ENCODE measurements at places on chromosomes 7 and 10.

GRCh38 chr7:55150709-55151451 is 132.1 kb downstream of the EGFR start:
- DNase-seq, result no peak

DNA sequence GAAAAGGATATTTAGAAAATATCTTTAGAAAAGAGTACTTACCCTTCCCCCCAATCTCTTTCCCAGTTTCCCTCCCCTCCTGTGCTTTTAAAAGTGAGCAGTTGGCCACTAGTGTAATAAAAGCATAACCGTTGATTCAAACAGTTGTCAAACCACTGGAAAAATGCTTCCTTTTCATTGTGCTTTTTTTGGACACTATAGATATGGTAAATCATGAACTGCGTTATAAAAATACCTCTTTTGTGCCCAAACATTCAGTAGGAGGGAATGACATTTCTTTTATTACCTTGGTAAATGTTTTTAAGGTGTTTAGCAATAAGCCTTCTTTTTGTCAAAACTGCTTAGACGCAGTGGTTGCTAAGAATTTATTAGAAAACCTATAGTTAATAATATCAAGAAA is 232.4 kb downstream of the SLC25A13 start:
- DNase-seq, result no peak

- peak; percentile 80 for DNase-seq
Measured at GRCh38 chr10:75399461-75400162, 2.0 kb downstream of the ZNF503 start.

DNA sequence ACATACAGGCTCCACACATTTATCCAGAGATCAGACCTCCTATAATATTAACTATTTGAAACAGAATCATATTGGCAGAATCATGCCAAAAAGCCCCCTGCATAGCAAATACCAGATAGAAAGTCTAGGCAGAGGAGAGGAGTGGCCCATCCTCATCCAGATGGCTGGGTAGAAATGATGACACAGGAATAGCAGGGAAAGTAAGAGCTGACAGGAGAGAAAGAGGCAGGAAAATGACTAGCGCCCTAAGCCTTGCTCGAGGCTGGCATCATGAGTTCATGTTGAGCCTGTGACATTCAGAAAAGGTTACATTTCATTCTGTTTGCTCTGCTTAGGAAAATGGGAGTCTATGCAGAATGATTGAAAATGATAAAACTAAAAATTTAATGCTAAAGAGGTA is 27.6 kb downstream of the WIPF3 start:
- no peak for DNase-seq

DNA sequence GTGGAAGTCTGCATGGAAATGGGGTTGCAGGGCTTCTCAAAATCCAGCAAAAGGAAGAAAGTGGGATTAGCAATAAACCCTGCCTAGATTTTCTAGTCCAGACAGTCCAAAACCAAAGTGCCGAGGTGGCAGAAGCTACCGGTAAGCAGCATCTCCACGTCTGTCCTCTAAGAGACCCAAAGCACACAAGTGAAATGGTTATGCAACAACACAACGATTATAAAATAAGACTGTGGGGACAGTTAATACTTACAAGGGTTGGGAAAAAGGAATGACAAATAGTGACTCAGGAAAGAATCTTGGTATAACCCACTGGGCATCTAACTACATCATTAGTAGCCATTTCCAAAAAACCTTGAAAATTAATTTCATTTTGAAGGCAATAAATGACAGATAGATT is 24.7 kb downstream of the CREB3L2 start:
- DNase-seq, result no peak

GRCh38 chr10:124259139-124259825 is 159.4 kb downstream of the OAT start:
- peak; percentile 61 for DNase-seq

GRCh38 chr10:3668966-3669330 is 116.1 kb downstream of the KLF6 start:
- peak; percentile 52 for DNase-seq

GRCh38 chr10:55793024-55793423 is 568.0 kb downstream of the ZWINT start:
- DNase-seq, result no peak

GRCh38 chr10:103184615-103185014 is 8.5 kb downstream of the NT5C2 start:
- peak; percentile 40 for DNase-seq

GRCh38 chr7:131008840-131009711 is 275.1 kb upstream of the KLF14 start:
- DNase-seq, result no peak

DNA sequence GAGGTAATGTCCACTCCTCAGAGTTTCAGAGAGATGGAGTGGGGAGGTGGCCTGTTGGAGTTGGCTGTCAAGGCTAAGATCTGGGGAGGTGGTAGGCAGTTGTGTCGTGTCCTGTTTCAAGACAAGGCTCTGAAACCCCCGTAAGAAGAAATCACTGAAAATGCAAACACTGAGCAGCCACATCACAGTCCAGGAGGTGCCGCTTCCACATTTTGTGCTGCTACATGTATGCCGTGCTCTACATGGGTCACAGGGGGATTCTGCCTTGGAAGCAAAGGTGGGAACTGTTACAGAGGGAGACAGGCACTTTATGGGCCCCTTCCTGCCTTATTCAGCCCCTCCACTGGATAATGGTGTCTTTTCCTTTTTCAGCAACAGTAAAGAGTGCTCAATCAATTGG is 11.9 kb downstream of the WDR91 start:
- DNase-seq, result no peak

- no peak for DNase-seq
Measured at GRCh38 chr10:15642095-15642494, 77.6 kb downstream of the ITGA8 start.

- DNase-seq, result no peak
Measured at GRCh38 chr10:94192974-94193373, 169.8 kb downstream of the NOC3L start.

GRCh38 chr10:113284635-113285034 is 268.2 kb upstream of the HABP2 start:
- no peak for DNase-seq

DNA sequence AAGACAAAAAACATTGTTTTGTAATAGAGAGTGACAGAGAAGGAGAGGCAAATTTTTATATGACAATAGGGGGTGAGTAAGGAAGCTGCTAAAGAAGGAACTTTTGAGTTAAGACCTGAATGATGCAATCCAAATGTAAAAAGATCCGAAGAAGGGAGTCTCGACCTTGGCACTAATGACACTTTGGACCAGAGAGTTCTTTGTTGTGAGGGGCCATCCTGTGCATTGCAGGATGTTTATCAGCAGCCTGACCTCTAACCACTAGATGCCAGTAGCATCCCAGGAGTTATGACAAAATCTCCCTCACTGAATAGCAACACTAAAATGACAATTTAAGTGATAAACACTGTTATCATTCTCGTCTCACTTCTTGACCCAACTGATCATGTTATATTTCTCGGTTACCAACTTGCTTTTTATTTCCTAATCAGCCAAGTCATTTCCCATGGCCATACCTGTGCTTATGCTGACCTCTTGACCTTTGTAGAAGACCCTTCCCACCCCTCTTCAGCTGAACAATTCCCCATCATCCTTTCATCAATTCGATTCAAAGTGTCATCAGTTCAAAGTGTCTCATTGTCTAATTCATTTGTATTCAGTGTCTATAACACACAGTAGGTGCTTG is 30.0 kb downstream of the DGKI start:
- DNase-seq, result peak; percentile 8

DNA sequence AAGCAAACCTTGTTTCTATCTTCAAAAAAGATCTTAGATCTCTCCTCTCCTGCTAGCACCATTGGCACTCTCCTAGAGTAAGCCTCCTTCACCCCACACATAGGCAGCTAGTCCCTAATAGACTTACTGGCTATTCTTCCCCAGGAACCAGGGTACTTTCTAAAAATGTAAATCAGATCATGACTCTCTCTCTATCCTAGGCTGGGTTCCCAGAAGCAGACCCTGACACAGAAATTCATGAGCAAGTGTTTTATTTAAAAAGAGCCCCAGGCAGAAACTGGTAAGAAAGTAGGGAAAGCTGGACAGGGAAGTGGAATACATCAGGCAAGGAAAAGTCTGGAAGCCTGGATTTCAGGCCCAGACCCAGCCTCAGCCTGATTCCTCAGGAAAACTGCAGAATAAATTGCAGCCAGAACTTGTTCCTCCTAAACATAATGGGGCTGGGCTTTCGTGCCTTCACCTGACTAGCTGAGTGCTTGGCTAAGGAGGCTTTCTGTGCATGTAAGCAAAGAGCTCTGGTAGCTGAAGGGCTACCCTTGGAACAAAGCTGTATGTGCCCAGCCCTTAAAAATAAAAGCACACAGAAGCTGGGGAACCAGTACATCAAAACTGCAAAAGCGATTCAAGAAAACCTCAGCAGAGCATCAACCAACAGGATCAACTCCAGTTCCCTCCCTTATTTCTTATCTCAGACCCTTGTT is 18.8 kb upstream of the SORBS1 start:
- no peak for DNase-seq

GRCh38 chr7:128788446-128789412 is 3.0 kb upstream of the CCDC136 start:
- DNase-seq, result no peak

DNA sequence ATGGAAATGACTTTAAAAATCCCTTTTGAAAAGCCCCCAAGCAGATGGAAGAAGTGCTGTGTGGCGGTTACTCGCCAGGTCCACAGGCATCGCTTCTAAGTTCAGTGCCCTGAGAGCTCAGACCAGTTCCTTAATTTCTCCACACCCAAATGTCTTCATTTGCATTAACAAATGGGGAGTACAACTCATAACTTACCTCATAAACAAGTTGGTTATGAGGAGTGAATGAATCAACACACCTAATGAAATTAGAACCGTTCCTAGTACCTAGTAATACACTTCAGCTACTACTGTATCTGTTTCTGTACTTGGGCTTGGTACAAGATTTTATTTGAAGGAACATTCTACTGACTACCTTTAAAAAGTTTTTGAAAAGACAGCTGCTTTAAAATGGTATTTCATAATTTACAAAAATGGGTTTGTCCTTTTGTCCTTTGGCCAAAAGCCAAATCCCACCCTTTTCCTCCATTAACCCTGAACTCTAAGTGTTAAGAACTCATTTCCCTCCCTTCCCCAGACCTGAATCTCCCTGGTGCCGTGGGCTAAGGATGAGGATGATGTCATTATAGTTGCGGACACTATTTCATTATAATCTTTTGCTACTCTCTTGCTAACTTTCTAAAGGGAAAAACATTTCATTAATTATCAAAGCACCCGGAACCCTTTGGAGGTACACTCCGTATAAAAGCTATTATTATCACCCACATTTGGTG is 221.5 kb upstream of the CELF2 start:
- no peak for DNase-seq

DNA sequence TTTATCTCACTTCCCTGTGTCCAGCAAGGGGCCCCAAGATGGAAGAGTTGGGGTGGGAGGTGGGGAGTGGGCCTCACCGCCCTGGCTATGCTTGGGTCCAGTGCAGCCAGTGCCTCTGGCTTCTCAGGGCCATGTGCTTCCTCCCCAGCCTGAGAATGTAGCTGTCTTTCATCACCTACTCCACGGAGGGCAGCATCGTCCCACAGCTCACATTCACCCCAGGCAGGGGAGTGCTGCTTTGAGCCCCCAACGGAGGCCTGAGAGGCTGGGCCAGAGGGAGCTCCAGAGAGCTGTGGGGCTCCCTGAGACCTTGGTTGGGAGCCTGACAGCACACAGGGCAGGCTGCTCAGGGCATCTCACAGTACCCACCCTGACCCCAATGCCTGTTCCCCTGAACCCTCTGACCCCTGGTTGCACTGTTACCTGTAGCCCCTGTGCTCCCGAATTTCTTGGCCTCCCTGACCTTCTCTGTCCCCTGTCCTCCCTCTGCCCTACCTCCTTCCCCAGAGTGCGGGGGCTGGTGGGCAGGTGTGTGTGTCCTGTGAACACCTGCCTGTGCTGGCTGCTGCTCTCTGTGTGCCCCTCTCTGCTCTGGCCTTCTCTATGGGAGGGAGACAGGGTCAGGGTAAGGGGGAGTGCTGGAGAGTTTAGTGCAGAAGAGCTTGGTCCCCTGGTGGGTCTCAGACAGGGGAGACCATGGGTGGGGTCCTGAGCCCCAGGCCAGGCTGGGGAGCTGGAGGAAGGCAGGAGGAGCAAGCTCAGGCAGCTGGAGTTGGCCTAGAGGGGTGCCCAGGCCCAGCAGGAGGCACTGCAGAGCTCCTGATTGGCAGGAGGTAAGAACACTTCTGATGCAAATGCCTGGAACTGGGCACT is 19.6 kb upstream of the ZNF488 start:
- peak; percentile 9 for DNase-seq

DNA sequence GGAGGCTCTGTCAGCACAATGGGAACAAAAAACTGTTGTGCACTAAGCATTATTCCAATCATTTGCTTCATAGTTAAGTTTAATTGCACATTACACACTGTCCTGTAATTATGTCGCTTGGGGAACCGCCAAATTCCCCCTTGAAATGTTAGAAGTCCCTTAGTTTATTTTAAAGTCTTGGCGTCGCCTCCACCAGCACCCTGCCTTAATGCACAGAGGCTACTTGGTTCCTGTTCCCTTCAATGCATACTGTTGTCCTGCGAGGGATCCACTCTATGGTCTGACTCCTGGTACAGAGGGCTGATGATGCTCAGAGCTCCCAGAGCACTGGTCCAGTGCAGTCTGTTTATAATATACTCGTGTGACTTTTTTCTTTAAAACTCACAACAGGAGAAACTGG is 330.7 kb downstream of the ELMO1 start:
- no peak for DNase-seq

GRCh38 chr7:74726309-74727101 is 47.3 kb upstream of the NCF1 start:
- DNase-seq, result no peak

- no peak for DNase-seq
Measured at GRCh38 chr10:1766049-1766448, 28.7 kb upstream of the ADARB2 start.

- no peak for DNase-seq
Measured at GRCh38 chr10:122459561-122460273, 1.6 kb upstream of the HTRA1 start.

DNA sequence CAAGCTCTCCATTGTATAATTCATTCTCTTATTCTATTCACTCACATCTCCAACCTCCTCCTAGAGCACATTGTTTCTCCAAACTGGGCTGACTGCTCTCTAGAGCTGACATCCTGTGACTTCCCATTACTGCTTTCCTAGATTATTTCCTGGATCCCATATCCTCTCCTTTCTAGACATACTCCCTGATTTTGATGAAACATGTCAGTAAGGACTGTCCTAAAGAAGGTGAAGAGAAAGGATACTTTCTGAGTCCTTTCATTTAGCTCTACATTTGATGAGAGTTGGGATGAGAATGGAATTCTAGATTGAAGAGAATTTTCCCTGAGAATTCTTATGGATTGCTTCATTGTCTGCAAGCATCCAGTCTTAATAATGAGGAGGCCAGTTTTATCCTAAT is 78.8 kb downstream of the CNNM2 start:
- DNase-seq, result no peak

GRCh38 chr10:76026176-76026771 is 594.9 kb downstream of the LRMDA start:
- DNase-seq, result no peak

GRCh38 chr7:122762071-122762470 is 59.3 kb upstream of the RNF148 start:
- DNase-seq, result no peak

- DNase-seq, result no peak
Measured at GRCh38 chr10:67667035-67667425, 29.0 kb downstream of the CTNNA3 start.

- no peak for DNase-seq
Measured at GRCh38 chr10:1127629-1128028, 71.4 kb downstream of the WDR37 start.

- DNase-seq, result no peak
Measured at GRCh38 chr10:52077814-52078213, 236.3 kb upstream of the DKK1 start.

Data from hematopoietic multipotent progenitor cell treated with erythropoietin and hydrocortisone succinate and interleukin-3 and kit ligand, for 6 days (in vitro differentiated cells).